NCI-H2227 treated with DMSO at 0.1 percent for 48 hours (cell line): ENCODE measurements at places on chromosomes 11 and 22.
A peak's percentile ranks its signal among the peaks of the same experiment; 100 is the strongest.

GRCh38 chr22:40194656-40195055 lies 16.9 kb downstream of the TNRC6B start:
- no peak for DNase-seq

- no peak for DNase-seq
Observed at GRCh38 chr11:112440518-112440917, 179.9 kb upstream of the PLET1 start.

GRCh38 chr11:76975513-76975912 lies 58.7 kb upstream of the B3GNT6 start:
- no peak for DNase-seq

GRCh38 chr11:44596525-44597276 lies 31.2 kb downstream of the CD82 start:
- DNase-seq: no peak

- DNase-seq: peak; percentile 51
Observed at GRCh38 chr11:47971501-47971900, 8.9 kb upstream of the PTPRJ start.
